GM13976 (cell line): ENCODE measurements at places on chromosomes 5 and 9.

GRCh38 chr5:164058621-164059020 is 553.2 kb downstream of the MAT2B start:
- no peak for DNase-seq

GRCh38 chr5:143759396-143760130 is 52.4 kb upstream of the HMHB1 start:
- DNase-seq = no peak

GRCh38 chr5:154626876-154627557 is 128.2 kb upstream of the LARP1 start:
- no peak for DNase-seq

DNA sequence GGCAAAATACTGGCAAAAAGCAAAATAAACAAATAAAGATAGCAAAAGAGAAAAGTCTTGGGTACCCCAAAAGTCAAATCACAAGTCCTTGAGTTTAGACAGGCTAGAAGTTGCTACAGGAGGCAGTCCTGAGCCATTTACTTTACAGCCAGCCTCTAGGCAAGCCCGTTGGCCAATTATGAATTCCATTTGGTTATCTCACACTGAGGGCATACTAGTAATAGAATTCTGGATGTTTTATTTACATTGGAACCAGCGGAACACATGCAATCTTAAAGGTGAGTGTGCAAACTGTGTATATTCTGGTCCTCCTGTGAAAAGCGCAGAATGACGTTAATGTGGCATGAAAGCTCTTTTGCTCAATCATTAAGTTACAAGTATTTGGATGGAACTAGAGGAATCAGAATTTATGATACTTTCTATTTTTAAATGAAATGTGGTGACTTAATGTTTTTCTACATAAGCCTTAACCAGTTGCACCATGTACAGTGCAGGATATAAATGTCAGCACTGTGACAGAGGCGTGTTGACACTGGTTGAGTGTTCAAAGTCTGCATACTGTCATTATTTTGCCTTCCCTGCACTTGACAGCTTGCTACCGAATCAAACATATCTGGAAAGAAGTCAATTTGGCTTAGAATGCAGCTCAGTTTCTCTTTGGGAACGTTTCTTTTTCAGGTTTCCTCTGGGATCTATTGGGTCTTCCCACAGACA is 7.9 kb downstream of the GDNF start:
- no peak for DNase-seq

GRCh38 chr9:93059011-93059714 is 662 bp downstream of the SUSD3 start:
- no peak for DNase-seq

GRCh38 chr9:78040726-78041125 is 9.1 kb upstream of the GNAQ start:
- DNase-seq = no peak

- peak; percentile 91 for DNase-seq
These were observed at the start of gene COX7C for GRCh38 chr5:86617756-86618576. Gene COX7C (plus strand): TSS chr5:86617941. CDS start chr5:86618056, 115 bp downstream.

DNA sequence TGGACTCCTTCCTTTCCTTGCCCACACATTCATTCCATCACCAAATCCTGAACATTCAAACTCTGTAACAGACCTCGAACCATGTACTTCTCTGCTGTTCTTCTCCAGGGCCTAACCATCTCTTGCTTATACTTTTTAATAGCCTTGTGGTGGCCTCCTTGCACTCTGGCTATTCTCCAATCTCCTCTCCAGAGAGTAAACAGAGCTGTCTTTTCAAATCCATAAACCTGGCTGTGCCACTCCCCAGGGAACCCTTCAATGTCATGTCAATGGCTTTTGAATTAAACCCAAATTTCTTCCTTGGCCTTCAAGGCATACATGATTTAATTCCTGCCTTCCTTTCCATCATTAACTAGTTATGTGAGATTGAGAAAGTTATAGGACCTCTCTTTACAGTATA is 277.6 kb upstream of the EFNA5 start:
- no peak for DNase-seq

GRCh38 chr5:1471997-1472963 is 27.0 kb upstream of the SLC6A3 start:
- DNase-seq = no peak

- DNase-seq = no peak
These were observed 265.0 kb downstream of the ZNF608 start for GRCh38 chr5:124481419-124481818.

GRCh38 chr9:127860260-127860659 is 5.8 kb upstream of the ENG start:
- DNase-seq = no peak

- DNase-seq = no peak
These were observed 66.1 kb downstream of the BRINP1 start for GRCh38 chr9:119302988-119303698.

GRCh38 chr9:91298311-91298710 is 63.4 kb downstream of the AUH start:
- DNase-seq = no peak

GRCh38 chr5:178564397-178564796 is 25.8 kb downstream of the COL23A1 start:
- no peak for DNase-seq

- DNase-seq = no peak
These were observed 76.5 kb downstream of the DAP start for GRCh38 chr5:10684303-10685086.

- no peak for DNase-seq
These were observed 74.3 kb upstream of the ICE1 start for GRCh38 chr5:5348135-5348534.

DNA sequence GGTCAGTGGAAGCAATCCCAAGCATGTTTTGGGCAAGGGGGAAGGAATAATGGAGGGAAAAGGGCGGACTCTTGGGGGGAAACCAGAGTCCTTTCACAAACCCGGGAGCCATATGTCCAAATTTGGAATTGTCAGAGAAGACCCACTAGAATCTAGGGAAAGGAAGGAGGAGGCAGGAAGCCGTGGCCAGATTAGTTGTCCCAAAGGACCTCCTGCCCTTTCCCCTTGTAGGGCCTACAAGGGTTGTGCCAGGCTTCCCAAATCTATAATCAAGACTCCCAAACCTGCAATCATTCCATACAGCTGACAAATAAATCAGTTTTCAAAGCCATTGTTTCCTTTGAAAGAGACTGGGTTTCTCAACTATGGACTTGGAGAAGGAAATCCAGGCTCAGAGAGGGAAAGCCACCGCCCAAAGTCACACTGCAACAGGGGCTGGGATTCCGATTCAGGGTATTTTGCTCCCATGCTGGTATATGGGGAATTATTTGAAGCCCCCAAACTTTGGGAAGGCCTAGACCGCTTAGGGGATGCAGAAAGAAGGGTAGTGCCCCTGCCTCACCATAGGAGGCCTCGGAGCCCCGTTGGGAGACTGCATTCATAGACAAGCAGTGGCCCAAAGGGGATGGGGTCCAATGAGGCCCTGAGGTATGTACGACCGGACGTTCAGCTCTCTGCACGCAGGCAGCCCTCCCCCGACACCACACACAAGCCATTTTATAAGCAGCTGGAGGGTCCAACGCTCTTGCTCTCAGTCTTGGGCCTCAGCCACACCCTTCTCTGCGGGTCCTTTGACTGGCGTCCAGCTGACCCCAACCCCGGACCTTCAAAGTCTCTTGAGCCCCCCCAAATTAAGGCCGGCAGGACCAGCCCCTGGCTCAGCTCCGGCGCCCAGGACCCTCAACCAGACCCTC is 815 bp downstream of the ANXA6 start:
- DNase-seq = peak; percentile 62

DNA sequence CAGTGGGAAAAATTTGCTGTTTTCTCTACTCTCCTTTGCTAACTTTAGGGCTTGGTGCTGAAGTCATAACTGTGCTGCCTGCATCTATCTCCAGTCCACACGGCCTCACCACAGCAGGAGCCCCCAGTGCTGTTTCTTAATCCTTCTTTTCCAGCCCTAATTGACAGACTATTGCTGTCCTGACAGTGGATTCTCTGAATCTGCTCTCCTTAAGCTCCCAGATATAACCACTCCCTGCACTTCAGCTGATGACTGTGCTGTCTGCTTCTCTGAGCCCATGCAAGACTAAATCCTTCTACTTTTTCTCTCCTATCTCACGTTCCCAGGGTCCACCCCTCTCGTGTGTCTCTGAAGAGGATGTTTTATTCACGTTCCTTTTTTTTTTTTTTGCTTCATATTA is 19.7 kb upstream of the GRIA1 start:
- DNase-seq = no peak

DNA sequence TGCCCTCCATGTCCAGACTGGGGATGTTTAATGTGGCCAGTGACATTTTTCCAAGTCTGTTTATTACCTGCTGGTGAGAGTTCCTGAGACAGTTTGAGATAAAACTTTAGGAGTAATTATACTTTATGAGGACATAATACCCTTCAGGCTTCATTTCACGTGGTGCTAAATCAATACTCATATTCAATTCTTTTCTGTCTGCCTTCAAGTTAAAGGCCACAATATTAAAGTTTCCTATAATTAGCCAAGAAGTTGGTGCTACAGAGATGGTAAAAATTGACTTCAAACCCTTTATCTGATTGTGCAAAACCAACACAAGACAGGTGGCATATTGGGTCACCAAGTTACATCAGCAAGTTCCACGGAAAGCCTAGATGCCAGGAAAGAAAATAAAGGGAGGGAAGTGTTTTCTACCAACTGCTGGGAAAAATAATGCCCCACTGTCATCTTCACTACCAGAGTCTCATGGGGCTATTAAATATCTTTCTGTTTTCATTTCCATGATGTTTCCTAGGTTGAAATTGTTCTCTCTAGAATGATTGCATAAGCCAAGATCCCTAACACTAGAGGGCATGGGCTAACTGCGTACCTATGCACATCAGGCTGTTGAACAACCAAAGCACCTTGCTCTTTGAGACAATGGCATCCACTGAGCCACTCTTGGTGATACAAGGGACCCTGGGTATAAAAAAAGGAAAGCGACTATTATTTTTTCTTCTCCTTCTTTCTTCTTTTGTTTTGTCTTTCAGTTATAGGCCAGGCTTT is 68.7 kb downstream of the INSYN2B start:
- DNase-seq = no peak

DNA sequence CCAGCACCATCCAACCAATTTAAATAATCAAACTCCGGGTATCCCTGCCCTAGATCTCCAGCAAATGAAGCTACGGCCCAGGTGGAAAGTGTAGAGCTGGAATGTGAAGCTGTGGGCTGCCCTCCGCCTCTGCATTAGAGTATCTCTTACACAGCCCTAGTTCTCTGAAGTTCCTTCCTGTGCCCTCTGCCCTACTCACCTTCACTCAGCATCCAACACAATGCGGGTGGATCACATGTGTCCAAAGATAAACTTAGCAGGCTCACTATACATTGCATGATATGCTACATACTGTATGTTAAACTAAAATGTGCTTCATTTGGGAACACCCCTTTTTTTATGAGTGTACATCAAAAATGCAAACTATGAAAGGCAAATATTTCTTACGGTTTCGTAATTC is 70.0 kb upstream of the RAD23B start:
- DNase-seq = no peak

DNA sequence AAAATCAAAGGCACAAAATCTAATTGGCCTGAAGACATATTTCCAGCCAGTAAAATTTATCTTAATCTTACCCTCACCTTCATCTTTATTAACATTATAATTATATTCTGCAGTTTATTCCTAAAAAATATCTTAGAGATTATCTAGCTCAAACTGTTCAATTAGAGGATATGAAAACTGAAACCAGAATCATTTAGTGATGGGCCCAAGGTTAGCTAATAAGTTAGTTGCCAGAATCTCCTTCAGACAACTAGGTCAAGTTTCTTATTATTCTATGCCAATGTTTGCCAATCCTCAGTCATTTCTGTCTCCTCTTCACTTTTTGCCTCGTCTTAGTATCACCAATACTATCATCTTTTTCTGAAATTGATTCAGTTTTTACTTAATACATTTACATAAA is 56.0 kb upstream of the RASA1 start:
- no peak for DNase-seq

GRCh38 chr5:146051678-146052077 is 53.7 kb downstream of the PLAC8L1 start:
- DNase-seq = no peak

GRCh38 chr9:124684169-124684568 is 86.9 kb downstream of the NR6A1 start:
- no peak for DNase-seq

- DNase-seq = no peak
These were observed 116.6 kb upstream of the BOD1 start for GRCh38 chr5:173733021-173733420.

DNA sequence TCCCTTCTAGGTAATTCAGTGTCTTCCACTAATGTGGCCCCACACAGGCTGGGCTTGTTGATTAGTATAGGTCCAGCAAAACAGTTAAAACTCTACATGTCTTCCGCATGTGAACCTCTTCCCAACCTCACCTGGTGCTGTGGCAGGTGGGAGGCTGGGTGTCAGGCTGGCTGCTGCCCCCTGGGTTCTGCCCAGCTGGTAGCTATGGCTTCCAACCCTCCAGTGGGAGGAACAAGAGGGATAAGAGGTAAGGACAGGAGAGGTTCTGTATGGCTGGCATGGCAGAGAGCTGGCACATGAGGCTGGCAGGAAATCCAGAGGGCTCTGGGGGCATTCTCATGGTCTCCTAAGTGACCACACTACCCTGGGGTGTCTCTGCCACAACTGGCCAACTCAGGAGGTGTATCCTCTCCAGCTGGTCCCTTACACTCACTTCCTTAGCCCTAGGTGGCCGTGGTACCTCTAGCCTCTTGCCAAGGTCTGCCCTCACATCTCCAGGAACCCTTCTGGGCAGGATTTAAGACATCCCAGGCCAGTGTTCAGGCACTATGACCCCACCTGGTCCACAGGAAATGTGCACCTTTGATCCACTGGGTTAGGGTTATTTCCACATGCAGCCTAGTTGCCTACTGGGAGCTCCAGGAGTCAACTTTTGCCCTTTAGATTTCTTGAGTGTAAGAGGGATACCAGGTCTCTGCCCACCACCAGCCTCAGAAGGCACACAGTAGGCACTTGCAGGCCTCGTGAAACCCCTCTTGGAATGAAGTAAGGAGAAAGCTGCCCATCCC is 41.7 kb downstream of the AHRR start:
- DNase-seq = no peak

DNA sequence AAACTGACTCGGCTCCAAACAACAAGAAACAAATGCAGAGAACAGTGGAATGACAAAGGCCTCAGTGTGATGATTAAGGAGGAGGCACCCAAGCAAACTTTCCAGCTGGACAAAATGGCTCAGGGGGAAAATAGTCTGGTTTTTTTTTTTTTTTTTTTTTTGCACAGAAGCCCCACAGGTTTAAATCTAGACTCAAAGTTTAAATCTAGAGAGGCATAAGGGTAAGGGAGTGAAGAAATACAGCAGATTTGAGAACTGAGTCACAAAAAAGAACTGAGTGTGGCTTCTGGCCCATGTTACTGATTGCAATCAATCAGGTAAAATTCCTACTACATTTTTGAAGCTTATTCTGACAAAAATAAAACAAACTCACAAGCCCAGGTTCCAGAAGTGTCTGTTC is 12.3 kb downstream of the BOD1 start:
- DNase-seq = no peak

DNA sequence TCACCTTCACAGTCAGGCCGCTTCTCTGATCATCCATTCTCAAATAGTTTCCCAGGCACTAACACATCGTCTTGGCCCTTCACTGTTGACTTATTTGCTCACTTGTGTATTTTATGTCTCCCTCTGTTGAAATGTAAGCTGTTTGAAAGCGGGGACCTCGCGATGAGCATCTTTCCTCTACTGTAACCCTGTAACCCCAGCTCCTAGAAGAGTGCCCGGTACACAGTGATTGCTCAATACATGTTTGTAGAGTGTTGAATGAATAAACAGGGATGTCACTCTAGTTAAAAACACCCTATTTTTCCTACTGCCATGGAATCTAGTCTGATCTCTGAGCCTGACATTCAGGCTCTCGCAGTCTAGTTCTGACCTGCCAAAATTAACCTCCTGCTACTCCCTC is 150.8 kb downstream of the TTLL11 start:
- no peak for DNase-seq
